ENCODE measurements at places on chromosomes 5 and 9.

- no peak for DNase-seq
Observed at GRCh38 chr5:160693831-160694465, 158.1 kb downstream of the ATP10B start.

GRCh38 chr9:87211669-87212068 is 264.4 kb upstream of the GAS1 start:
- no peak for DNase-seq

DNA sequence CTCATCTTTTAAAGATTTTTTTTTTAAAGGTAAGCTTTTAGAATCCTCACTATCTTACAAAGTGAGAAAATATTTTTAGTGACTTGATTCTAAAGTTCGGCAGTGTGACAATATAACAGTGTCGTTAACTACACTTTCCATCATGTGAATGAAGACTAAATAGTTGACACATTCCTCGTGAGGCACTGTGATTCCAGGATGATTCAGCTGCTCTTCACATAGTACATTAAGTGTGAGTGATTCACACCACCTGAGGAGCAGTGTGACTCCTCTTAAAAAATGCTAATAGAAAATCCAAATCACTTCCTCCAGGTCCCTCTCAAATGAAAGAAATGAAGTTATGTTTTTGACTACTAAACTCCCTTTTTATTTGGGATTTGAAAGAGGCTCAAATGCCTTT is 589.5 kb downstream of the GABRG2 start:
- no peak for DNase-seq

- no peak for DNase-seq
Observed at GRCh38 chr5:54457094-54457862, 1.8 kb downstream of the HSPB3 start.

DNA sequence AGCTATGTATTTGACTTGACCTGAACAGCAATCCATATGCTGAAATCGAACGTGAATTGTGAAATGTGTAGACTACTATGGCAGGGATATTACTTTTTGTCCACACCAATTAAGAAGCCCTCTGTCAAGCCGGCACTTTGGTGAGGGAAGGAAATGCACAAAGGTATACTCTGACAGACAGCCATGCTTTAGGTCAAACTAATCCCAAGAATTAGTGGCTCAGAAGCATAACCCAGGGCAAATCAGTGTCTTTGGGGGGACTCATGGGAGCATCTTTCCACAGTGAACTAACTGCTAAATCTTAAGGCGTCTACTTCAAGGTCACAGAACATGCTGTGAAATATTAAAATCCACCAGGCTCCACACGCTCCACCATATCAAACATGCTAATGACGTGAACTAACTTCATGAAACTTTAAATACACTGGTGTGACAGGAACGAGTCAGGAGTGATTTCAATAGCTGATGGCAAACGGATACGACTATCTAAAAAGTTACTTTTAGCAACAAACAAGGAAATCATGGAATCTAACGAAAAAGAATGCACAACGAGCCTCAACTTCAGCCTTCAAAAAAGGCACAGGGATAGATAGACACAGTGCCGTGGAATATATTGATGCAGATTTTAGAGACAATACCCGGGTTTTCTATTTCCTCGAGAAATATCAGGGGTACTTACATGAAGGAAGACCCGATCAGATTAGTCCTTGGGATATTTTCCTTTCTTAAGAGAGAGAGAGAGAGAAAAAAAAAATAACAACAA is 527 bp downstream of the MEF2C start:
- no peak for DNase-seq

DNA sequence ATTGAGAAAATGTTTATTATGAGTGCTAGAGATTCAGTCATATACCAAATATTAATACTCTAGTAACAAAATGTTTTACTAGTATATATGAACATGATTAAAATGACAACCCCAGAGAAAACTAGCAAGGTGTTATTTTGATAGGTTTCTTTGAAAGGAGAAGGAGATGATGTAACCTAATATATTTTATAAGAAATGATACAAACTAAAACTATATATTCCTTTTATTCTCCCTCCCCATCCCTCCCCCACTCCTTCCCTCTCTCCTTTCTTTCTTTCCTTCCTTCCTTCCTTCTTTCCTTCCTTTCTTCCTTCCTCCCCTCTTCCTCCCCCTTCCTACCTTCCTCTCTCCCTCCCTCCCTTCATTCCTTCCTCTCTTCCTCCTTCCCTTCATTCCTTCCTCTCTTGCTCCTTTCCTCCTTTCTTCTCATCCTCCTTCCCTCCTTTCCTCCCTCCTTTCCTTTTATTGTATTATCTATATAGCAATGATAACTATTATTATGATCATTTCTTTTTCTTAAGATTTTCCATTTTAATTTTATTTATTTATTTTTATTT is 215.3 kb upstream of the MEF2C start:
- no peak for DNase-seq

- DNase-seq, result no peak
Observed at GRCh38 chr5:76688836-76689235, 27.1 kb upstream of the F2R start.

DNA sequence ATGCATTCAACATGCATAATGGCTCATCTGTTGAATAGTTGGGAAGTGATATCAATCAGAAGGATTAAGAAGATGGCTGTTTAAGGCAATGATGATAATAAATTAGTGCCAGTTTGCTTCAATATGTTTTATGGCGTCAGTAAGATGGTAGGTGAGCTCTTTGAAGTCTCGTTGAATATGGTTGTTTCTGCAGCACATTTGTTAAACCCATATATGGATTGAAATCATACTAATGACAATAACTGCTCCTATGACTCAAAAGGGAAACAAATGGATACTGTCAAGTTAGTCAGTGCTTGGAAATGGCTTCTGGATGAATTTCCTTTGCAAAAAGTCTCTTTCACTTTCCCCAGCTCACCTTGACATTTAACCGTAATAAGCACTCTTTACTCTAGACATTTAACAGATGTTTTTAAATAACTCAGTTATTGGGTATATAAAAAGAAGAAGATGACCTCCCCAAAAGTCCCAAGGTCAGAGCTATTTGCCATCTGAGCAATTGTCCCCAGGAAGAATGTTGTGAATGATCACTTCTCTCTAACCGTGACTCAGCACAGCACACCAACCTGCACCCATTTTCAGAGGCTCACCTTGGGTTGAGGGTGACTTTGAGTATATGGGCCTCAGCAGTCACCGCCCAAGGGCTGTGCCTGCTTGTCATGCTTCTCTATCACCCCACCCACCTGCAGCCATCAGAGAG is 133.4 kb downstream of the GRIA1 start:
- no peak for DNase-seq

GRCh38 chr9:123861086-123861755 is 68.7 kb downstream of the DENND1A start:
- no peak for DNase-seq
